ENCODE measurements at places on chromosomes 6 and 20.

- no peak for DNase-seq
These were observed 57.2 kb downstream of the ZNF292 start for GRCh38 chr6:87212596-87212995.

- DNase-seq = no peak
These were observed 29.1 kb upstream of the SCML4 start for GRCh38 chr6:107853230-107853629.

DNA sequence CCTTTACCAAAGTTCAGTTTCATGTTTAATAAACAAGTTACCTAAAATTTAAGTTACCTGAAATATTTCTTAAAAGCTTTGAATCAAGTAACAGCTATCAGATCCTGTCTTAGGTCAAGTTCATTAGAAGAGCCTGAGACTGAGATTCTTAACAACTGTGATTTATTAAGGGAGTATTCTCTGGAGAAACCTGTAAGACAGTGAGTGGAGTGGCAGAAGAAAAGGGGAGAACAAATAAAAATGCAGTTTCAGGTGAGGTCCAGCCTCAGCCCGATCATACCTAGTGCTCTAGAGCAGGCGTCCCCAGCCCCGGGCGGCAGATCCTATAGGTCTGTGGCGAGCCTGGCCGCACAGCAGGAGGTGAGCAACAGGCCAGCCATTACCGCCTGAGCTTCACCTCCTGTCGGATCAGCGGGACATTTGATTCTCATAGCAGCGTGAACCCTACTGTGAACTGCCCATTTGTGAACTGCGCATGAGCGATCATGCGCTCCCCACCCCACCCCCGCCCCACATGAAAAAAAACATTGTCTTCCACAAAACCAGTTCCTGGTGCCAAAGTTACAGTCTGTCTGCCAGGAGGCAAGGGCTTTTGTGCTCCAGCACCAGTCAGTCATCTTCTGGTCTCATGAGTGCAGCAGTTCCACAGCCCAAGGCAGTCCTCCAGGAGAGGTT lies 59.2 kb upstream of the ADGRB3 start:
- DNase-seq = no peak

- DNase-seq = no peak
These were observed 492.5 kb downstream of the CDKAL1 start for GRCh38 chr6:21026576-21027273.

GRCh38 chr6:121765060-121765459 lies 329.6 kb downstream of the GJA1 start:
- no peak for DNase-seq

- no peak for DNase-seq
These were observed 244.4 kb upstream of the HSF2 start for GRCh38 chr6:122154912-122155575.

DNA sequence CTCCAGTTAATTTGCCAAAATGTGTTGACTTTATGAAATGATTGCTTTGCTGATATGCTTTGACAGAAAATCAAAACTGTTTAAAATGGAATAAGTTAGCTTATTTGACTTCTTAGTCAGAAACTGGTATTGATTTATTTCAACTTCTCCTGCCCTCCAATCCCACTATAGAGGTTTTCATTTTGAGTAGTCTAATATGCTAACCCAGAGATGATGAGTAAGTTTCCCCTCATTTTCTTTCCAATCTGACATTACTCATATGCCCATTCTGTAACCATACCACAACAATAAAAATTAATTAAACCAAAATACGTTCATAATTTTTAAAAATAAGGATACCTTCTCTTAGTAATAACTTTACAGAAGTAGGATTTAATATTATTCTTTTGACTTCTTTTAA lies 78.8 kb downstream of the COL19A1 start:
- no peak for DNase-seq

DNA sequence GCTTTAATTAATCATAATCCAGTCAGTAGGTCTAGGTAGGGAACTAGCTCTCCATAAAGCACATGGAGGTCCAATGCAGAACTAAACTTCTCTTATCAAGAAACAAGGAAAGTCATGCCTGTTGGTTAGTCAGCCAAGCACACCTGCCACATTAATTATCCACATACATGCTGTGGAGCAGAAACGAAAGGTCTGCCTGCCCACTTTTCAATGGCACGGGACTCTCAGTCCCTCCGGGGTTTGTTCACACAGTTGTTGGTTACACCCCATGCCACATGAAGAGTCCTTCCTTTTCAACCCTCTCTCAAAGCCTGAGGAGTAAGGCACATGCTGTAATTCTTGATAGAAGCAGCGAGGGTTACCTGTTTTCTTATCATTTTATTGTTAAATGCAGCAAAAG lies 1096.4 kb upstream of the MAP3K7 start:
- no peak for DNase-seq

- DNase-seq = no peak
These were observed 695.0 kb downstream of the COL12A1 start for GRCh38 chr6:74510878-74511277.

DNA sequence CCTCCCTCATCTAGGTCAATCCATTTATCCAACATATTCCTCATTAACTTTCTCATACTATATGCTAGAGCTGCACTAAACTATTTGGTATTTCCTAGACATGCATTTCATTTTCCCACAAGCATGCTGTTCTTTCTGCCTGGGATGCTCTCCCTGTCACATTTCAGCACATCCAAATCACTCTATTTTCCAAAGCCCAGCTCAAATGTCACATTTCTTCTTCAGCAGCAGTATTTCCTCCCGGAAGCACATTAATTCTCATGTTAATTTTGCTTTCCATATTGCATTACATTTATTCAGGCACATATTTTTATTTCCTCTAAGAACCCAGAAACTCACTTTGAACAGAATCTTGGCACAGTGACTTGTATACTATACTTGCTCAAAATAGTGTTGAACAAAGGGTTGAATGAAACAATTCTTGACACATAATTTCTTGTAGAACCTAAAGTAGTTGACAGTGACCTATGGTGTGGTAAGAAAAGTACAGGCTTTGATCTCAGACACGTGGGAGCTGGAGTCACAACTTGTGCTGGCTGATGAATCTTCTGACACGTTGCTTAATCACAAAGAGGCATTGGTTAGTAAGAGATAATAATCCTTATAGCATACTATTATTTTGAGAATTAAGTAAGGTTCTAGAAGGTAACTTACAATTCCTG lies 30.8 kb upstream of the CD2AP start:
- no peak for DNase-seq

DNA sequence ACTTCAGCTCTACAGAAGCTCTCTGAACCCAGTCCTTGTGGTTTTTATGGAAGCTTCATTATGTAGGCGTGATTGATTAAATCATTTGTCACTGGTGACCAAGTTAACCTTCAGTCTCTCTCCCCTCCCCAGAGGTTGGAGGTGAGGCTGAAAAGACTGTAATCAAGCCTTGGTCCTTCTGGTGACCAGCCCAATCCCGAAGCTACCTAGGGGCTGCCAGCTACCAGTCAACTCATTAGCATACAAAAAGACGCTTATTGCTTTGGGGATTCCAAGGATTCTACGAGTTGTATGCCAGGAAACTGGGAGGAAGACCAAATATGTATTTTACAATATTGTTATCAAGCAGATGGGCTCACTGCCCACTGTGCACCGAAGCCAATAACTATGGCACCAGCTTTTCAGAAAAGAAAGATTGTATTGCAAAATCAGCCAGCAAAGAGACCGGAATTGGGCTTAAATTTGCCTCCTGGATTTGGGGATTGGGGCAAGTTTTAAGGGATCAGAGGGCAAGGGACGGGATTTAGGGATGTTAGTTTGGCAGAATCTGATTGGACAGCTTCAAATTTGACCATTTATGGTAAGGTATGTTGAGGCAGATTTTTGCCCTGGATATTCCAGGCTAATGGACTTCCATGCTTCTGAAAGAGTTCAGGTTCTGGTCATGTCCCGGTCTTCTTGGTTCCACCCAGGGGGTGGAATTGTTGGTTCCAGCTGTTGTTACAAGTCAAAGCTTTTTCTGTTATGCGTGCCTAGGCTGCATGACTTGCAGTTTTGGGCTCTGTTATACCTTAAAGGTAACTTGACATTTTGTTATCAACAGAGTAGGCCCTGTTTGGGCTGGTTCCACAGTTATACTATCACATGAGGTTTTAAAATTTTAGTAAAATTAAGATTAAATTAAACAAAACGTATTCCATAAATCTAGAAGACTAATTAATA lies 167.4 kb downstream of the COL9A1 start:
- no peak for DNase-seq
